ENCODE measurements at places on chromosomes 6 and 20.

DNA sequence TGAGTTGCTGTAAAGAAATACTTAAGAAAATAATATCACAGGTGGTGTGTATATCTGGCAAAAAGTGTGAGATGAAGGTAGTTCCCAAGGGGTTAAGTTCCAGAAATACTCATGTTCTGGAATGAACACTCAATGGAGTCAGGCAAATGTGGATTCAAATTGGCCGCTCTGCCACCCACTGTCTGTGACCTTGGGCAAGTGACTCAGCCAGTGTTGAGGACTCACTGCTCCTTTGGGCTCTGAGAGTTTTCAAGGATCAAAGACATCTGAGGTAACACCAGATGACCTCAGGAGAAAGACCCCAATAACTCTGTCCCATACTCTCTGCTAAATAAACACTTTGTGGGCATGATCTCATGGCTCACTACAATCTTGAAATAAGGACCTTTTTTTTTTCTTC lies 59.2 kb upstream of the EYA2 start:
- DNase-seq, result no peak

DNA sequence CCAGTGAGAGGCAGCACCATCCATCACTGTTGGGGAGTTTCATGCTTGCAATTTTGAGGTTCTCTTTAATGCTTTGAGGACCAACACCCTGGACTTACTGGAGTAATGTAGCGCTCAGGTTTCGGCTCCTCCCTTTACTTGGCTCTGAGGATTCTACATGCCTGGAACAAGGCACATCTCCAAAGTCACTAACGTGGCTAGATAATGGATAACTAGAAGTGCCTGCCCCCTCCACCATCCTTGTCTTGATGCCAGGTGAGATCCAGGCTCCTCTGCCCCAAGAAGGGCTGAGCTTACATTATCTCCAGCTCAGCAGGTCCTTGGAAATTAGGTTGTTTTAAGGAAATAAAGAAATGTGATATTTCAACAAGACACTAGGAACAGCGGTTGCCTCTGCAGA lies 75.5 kb upstream of the ZNFX1 start:
- no peak for DNase-seq

DNA sequence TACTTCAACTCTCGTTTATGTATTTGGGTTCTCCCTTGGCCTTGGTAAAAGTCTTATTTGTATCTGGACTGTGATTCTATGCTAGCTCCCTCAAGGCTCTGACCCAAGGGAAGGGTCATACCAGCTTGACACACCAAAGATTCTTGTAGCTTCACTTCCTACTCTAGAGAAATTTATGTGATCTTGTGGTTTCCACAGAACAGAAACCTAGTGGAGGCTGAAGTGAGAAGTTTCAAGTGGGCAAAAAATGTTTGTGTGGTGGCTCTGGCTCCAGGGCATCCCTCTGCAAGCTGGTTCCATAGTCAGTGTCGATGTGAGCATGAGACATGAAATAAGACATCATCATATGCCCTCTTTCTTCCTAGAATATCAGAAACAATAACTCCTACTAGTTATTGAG lies 48.1 kb upstream of the TNFRSF21 start:
- no peak for DNase-seq

GRCh38 chr6:17442196-17442595 lies 48.8 kb downstream of the CAP2 start:
- no peak for DNase-seq

DNA sequence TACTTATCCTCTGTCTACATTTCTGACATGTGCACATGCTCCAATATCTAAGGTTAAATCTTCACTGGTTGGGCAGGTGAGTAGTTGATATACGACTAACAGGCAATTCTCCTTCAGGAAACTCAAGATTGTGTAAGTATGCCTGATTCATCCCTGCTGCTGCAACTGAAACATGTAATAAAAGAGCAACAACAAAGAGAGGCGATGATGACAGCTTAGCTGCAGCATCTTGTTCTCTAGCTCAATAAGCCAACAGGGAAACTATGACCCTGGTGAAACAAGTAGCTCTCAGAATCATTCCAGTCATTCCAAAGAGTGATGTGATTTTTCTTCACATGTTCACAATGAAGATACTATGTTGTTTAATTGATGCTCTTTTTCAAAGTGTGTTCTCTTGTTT lies 74.4 kb downstream of the ELOVL4 start:
- no peak for DNase-seq

DNA sequence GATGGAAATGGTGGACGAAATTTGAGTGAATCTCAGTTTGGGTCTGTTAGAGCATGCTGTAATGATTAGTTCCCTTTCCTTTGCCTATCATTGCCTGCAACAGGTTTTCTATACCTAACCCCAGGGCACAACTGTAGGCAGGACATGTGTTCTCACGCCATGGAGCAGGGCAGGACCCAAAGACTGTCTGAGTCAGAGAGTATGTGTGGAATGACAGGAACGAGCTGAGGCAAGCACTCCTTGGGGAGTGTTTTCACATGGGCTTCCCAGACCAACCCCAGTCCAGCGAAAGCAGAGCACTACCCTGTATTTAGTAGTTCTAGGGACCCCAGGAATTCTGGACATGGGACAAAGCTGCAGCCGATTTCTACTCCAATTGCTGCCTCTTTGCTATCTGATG lies 234.2 kb downstream of the HACE1 start:
- no peak for DNase-seq

- no peak for DNase-seq
Measured at GRCh38 chr6:21281366-21281765, 312.2 kb upstream of the SOX4 start.

DNA sequence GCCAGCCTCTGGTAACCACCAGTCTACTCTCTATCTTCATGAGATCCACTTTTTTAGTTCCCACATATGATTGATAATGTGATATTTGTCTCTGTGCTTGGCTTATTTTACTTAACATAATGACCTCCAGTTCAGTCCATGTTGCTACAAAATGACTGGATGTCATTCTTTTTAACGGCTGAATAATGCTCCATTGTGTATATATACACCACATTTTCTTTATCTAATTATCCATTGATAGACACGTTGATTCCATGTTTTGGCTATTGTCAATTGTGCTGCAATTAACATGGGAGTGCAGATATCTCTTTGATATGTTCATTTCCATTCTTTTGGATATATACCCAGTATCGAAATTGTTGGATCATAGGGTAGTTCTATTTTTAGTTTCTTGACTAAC lies 89.3 kb downstream of the ATRN start:
- DNase-seq, result no peak

- no peak for DNase-seq
Measured at GRCh38 chr6:119148825-119149525, 70.5 kb upstream of the FAM184A start.

GRCh38 chr6:21132856-21133838 lies 460.4 kb upstream of the SOX4 start:
- DNase-seq, result no peak

DNA sequence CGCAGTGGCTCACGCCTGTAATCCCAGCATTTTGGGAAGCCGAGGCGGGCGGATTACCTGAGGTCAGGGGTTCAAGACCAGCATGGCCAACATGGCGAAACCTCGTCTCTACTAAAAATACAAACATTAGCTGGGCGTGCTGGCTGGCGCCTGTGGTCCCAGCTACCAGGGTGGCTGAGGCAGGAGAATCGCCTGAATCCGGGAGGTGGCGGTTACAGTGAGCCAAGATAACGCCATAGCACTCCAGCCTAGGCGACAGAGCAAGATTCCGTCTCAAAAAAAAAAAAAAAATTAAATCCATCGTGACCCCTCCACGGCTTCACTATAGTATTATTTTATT lies 1.2 kb upstream of the CPNE1 start:
- no peak for DNase-seq

- DNase-seq, result no peak
Measured at GRCh38 chr6:54900666-54901065, 54.1 kb downstream of the FAM83B start.

- DNase-seq, result no peak
Measured at GRCh38 chr6:104462811-104463599, 396.7 kb downstream of the HACE1 start.

DNA sequence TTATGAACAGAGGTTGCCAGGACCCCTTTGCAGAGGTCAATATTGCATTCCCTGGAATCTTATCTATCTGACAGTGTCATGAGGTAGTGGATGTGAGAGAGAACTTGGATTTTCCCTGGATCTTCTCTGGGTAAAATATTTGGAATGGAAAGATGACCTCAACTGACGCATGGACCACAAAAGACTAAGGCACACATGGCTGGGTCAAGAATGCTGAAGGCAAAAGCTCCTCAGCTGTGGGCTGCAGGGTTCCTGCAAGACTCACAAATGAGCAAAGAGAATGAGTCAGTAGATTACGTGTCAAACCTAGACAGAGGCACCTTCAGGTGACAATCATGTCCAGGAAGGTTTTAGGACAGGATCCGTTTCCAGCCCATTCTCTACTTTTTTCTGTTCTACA lies 484.0 kb downstream of the C6orf118 start:
- no peak for DNase-seq

DNA sequence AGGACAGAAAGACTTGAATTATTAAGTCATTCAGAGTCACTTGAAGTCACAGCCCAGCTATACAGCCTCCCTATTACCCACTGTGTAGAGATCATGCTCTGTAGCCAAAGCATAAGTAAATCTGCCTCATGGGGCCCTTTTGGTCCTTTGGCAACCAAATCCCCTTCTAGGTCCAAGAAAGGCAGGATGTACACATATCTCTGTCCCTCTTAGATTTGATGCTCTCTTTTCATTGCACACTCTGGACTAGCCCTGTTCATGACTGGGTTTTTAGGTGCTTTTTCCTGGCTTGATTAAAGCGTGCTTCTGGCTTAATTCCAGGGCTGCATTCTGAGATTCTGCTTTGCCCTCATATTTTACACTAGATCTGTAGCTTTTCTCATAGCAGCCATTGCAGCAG lies 296.8 kb downstream of the TENT5A start:
- DNase-seq, result no peak

DNA sequence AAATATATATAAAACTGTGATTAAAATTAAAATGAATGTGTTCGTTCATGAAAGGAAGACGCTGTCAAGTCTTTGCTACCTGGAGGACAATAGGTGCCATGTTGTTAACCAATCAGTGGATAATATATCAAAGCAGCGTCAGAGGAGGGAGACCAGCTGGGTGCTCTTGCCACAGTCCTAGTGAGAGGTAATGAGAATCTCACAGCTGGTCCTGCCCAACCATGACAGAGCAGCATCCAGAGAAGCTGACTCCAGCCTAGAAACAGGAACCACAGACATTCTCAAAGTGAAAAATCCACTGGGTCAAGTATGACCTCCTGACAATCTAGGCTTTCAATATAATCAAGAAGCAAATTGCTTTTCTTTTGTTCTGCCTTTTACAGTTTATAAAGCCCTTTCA lies 94.5 kb upstream of the LRFN2 start:
- no peak for DNase-seq

DNA sequence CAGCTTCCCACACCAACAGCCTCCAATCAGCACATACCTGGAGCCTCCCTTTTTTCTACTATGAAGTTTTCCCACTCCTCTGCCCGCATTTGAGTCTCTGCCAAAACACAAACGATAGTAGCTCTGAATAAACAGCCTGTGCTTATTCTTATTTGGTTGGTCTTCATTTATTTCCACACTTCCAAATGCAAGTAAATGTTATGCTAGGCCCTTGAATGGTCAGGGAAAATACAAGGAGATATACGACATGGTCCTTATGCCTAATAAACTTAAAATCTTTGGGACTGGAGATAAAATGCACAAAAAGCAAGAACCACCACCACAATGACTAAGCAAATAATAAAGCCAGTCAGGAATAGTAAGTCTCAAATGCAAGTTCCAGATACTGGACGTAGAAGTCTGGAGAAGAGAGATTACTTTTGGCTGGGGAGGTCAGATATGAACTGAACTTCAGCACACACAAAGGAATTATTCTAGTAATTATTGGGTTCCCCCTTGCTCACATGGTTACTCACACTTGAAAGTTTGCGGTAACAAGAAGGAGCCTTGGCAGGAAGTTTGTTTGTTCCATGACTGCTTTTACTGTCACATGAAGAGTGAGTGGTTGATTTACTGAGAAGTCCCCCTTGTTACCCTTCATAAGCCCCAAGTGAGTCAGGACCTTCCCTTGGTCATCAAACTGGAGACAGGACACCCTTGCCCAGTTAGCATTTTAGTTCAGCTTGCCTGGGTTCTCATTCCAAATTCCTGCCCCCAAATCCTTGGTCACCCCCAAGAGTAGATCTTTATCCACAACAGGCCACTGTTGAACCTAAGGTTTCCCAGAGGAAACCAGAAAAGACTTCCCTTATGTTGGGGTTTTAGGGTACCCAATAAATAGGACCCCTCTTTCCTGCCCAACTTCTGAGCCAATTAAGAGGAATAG lies 511.2 kb upstream of the JARID2 start:
- no peak for DNase-seq

- peak; percentile 71 for DNase-seq
Measured at GRCh38 chr20:63941282-63942081, 14.7 kb downstream of the UCKL1 start.

DNA sequence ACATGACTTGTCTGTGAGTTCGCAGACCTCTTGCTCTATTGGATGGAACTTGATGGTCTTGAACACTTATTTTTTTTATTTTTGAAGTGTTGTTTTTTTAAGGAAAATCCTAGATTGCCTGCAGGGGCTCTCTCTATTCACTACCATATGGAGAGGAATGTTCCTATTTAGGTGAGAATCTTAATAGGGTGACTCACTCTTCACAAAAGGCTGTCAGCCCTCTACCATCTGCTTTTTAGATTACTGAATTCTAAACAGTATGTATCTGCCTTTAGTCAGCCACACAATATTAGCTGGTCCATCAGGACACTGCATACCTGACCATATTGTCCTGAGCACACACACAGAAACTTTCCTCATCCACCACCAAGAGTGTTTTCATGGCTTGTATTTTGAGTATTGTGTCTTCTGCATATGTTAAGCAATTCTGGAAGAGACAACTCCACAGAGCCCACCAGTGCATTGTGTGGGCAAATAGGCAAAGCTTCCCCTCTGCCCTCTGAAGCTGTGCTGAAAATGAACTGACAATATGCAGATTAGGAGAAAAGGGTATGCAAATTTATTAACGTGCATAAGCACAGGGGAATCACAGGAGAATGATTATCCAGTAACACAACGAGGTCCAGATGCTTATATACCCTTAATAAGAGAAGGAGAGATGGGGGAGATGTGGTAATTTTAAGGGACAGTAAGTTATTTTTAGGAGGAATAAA lies 6.6 kb upstream of the BTBD9 start:
- DNase-seq, result no peak

DNA sequence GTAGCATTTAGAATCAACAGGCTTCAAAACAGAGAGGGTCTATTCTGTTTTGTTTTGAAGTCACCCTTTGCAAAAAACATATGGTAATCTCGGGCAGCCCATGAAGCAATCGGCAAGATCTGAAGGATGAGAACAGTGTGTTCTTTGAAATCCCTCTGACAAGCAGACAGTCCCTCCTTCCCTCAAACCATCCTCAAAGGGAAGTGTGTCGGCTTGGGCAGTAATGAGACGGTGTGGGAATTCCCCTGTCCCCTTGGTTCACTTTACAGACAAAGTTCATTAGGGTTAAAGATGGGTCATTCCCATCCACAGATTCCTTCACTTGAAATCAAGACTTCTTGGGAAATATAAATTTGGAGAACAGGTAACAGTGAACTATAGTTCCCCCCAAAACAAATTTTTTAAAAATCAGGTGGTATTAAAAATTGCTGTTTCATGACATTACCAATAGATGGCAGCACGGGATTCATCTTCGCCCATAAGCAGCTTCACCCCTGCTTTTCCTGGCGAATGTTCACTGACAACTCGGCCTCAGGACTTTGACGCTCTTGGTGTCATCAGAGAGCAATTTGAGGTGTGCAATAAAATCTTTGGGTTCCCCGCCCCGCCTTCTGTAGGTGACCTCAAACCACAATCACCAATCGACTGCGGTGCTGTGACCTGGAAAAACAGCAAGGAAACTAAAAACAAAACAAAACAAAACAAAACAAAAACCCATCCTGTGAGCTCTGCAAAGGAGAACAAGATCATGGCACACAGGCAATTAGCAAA lies 159.3 kb upstream of the TNFAIP3 start:
- DNase-seq, result peak; percentile 89
